ENCODE measurements at places on chromosomes 7 and 10. TPM values are rescaled to one million over a fixed set of nuclear protein-coding genes. Genes with fewer than 3 reads are reported as not detected.

- no peak for DNase-seq
These were observed 38.4 kb downstream of the SLC39A12 start for GRCh38 chr10:17989908-17990767.

- no peak for DNase-seq
These were observed 371.6 kb downstream of the SH2D4B start for GRCh38 chr10:80909254-80909653.

- no peak for DNase-seq
These were observed 202.7 kb downstream of the DNAJB6 start for GRCh38 chr7:157539521-157539920.

- peak; percentile 31 for DNase-seq
These were observed 576.6 kb upstream of the SORCS1 start for GRCh38 chr10:107740962-107741690.

GRCh38 chr7:122423591-122423990 is 119.0 kb upstream of the FEZF1 start:
- DNase-seq, result no peak

- no peak for DNase-seq
These were observed 424.6 kb upstream of the NFE2L3 start for GRCh38 chr7:25727446-25727845.

GRCh38 chr10:3537518-3537917 is 247.5 kb downstream of the KLF6 start:
- no peak for DNase-seq

DNA sequence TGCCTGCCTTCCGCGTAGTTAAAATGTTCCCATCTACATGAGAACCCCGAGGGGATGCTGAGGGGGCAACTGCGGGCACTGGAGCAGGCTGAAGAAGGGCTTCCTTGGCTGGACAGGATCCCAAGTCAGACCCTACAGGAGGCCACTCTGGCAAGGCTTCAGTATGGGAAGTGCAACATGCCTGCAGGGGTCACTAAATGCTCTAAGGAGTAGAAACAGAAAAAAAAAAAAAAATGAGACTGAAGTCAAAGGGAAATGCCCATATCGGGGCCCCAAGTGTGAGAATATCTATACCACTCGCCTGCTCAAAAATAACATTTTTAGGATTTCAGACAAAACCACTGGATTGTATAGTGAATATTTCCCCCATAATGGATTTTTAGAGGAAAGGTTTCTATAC is 33.5 kb downstream of the FAM204A start:
- DNase-seq, result no peak

DNA sequence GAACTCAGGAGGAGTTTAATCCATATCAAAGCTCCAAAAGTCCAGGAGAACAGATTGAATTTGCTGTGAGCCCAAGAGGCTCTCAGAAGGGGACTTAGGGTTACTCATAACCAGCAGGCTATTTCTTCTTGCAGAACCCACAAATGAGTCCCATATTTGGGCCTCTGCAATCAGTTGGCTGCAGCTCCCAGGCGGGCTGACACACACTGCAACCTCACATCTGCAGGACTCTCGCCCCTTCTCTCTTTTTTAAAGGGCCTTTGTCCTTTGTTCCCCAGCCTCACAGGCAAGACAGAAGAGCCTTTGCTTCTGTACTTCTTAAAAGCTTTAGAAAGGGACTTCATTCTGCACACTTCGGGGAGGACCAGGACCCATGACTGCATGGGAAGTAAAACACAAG is 26.7 kb downstream of the CREB3L2 start:
- DNase-seq, result no peak

DNA sequence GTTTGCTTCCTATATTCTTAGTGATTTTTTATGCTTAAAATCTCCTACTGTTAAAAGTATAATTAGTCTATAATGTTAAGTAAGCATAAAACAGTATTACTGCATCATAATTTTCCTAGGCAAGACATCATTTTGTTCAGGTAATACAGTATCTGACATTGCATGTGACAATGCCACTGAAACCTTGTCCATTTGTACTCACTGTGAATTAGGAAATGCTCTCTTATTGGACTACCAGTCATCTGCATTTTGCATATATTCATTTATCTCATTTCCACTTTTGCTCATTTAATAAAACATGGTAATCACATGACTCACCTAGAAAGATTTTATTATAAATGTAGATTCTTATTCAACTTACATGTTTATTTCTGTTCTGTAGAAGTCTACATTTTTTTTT is 379.1 kb downstream of the ETV1 start:
- no peak for DNase-seq

GRCh38 chr7:63789378-63790176 is 209.1 kb upstream of the ZNF722 start:
- DNase-seq, result no peak

DNA sequence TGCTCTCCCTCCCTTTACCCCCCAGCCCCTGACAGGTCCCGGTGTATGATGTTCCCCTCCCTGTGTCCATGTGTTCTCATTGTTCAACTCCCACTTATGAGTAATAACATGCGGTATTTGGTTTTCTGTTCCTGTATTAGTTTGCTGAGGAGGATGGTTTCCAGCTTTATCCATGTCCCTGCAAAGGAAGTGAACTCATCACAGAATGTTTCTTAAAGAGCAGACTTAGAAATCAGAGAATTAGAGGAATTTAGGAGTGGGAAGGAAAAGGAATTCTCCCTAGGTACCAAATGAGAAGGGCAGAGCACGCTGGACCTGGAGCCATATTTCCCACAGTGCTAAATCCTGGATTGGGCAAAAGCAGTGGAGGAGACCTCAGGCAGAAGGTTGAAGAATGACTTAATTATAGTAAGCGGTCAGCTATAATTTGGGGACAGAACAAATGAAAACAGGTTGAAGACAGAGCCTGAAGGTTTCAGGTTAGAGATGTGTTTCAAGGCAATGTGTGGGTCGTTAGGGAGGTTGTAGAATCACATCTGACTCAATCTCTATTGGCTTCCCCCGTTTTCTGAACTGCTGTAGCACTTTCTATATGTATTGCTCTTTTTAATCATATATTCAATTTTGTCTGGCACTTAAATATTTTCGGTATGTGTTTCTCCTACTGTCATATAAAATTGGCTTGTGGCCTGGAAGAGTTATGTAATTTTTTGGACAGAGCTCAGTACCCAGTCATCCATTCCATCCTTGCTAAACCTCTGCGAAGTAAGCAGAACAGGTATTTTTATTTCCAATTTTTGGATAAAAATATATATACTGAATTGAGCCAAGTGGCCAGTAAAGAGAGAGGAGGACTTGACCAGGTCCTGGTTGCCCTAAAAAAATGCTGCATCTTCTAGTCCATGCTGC is 210.5 kb upstream of the KLF6 start:
- no peak for DNase-seq

DNA sequence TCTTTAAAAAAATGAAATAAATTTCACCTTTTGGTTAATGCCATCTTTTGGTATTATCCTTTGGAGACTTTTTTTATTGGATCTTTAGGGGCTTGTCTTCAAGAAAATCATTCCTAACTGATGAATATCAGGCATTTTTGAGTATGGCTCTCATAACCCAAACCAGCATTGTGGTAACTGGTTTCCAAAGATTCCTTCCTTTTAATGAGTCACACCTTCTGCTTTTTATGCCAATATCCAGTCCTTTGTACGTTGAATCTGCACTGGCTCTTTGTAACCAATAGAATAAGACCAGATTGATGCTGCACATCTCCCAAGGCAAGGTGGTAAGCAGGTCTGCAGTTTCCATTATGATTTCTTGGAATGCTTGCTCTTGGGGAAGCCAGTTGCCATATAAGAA is 89.1 kb downstream of the GPR158 start:
- no peak for DNase-seq

DNA sequence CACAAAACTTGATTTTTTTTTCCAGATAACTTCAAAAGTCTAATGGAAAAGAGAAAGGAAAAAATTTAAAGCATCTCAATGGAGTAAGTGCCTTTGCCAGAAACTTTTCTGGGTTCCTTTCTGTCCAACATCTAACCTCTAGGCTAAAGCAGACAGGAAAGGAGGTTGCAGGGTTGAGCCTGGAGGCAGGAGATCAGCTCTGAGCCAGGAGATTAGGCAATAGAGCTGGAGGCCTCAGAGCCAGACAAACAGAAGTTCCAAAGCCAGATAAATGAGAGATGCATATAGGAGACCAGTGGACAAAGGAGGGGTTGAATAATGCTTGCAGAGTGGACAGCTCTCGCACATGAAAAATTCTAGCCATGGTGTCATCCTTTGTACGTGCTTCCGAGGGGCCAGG is 42.9 kb downstream of the CHN2 start:
- no peak for DNase-seq

GRCh38 chr7:114943953-114944744 is 22.3 kb downstream of the MDFIC start:
- DNase-seq, result no peak

DNA sequence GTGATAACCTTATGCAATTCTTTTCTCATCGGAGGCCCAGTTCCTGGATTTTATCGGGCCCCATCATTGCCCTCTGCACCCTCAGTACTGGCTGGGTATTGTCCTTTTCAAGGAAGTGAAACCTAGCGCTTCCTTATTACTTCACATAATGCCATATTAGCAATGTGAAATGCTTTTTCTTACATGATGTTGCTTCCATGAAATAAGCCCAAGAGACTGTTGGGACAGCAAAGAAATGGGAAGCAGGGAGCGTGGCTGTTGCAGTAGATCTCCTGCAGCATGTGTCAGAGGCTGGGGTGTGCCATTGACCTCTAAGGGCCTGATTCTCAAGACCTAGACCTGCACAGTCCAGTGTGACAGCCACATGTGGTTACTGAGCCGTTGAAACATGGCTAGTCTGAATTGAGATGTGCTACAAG is 8.1 kb downstream of the CHN2 start:
- DNase-seq, result peak; percentile 91

DNA sequence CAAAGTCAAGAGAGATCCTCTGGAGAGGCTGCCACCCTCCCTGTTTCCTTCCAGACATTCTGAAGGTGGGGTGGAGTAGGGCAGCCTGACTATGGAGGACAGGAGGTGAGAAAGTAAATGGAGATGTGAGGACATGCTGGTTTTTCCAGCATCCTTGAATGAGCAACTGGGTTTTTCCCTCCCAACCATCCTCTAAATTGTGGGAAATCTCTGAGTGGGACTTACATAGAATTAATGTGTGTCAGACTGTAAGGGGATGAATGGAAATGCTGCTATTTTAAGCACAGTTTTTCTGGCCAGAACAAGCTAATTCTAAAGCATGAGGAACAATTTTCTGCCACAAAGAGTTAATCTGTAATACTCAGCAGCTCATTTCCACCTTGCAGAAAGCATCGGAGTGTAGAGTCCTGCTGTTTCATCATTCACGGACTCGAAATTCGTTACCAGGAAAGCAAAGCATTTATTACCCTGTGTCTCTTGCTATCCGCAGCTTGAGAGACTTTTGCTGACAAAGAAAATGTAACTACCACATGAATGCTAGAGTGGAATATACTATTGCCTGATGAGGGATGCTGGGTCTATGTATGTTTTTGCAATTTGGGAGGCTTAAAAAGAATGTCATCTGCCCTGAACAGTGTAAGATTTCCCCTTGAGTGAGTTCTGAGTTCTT is 213.0 kb downstream of the CELF2 start:
- DNase-seq, result no peak

DNA sequence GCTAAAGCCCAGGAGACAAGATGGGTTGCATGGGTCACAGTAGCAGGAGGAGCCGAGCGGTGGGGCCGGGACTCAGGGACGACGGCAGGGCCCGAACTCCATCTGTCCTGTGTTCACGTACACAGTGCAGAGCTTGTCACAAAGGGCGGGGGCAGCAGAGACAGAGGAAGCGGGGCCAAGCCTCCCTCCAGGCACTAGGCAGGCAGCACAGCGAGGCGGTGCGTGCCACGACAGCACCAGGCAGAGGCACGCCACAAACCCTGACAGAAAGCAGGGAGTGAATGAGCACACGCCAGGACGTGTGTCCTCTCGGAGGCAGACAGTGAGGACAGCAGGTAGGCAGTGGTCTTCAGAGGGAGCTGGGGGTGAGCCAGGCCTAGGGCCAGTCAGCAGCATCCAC is 177.8 kb downstream of the MAD1L1 start:
- no peak for DNase-seq

DNA sequence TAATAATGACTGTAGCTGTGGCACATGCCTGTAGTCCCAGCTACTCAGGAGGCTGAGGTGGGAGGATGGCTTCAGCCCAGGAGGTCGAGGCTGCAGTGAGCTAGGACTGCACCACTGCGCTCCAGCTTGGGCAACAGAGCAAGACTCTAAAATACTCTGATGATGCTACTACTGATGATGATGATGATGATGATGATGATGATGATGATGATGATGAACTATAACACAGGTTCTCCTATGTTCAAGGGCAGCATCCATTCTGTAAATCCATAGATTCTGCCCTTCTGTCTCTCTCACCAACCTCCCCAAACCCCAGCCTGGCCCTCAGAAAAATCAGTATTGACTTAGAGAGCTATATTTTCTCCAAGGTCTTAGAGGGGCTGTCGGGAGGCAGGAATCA is 22.8 kb upstream of the EN2 start:
- no peak for DNase-seq

GRCh38 chr10:123136806-123137642 is 1.3 kb downstream of the HMX3 start:
- DNase-seq, result no peak

DNA sequence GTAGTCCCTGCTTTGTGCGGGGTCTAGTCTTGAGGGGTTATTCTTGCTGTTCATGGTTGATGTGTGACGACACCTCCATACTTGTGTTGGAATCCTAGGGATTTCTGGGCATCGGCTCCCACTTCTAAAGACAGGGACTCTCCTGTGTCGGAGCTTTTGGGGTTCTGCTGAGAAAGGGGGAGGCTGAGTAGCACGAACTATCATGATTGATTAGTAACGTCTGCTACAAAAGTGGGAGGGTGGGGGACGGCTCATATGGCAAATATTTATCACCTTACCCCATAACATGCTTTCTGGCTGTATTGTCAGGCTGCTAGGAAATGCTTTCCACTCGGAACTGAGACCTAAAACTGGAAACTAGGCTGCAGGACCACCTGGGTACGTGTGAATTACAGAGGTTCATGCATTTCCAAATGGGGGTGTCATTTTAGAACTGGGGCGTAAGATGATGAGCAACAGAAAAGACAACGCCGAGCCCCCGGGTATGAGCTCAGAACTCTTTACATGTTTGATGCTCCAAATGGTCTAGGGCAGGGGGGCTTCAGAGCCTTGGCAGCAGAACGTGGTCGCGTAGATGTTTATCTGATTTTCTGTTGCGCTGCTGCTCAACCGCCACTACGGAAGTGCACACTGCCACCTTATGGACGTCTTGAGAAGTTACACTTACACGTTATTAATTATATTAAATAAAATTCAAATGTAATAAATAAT is 15.1 kb upstream of the NME8 start:
- DNase-seq, result peak; percentile 35

The TMEM229A gene
- polyA plus RNA-seq, result not detected

The AKR1D1 gene
- polyA plus RNA-seq, result not detected

The XRCC2 gene
- polyA plus RNA-seq, result 0.05 TPM

The C7orf57 gene
- polyA plus RNA-seq, result not detected

The CALHM3 gene
- polyA plus RNA-seq, result 0.62 TPM

The ZNF212 gene
- 2.3 TPM for polyA plus RNA-seq

The CLDN4 gene
- polyA plus RNA-seq, result 0.05 TPM

The ADIRF gene
- not detected for polyA plus RNA-seq

The EGFR gene
- not detected for polyA plus RNA-seq

The ADRB1 gene
- polyA plus RNA-seq, result not detected

The TFEC gene
- 17.4 TPM for polyA plus RNA-seq
